ENCODE measurements at places on chromosomes 5 and 9.

DNA sequence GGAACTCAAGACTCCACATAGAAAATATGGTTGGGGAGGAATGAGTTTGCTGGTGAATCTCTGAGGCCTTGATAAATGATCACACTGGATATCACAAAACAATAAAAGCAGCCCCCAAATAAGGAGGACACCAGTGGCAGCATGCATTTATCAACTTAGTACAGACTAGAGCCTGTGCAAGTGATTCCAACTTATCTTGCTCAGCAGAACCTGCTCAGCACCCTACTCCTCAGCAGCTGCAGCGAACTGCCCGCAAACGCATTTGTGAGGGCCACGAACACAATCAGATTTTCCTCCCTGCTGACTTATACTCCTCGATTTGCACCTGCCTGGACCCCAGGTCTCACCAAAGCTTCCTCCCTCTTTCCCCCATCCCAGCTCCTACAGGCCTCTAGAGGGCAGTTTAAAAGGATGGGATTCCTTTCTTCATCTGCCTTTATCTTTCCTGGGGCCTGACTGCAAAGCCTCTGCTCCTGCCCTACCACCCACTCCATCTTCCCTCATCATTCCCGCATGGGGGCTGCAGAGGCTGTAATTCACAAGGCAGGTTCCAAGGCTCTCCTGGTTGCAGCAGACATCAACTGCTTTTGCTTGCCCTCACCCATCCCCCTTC, 41.2 kb downstream of the ANKS6 start:
- no peak for DNase-seq

DNA sequence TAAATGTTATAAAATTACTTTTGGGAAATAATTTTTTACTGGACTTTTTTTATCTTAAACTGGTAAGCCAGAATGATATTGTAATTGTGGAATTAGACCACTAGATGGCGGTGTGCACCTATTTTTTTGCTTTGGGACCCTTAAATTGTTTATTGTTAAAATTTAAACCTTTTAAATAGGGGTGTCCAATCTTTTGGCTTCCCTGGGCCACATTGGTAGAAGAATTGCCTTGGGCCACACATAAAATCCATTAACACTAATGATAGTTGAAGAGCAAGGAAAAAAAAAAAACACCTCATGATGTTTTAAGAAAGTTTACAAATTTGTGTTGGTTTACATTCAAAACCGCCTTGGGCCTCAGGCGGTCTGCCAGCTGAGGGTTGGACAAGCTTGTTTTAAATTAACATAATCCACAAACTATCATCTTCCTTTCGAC, 28.4 kb upstream of the GADD45G start:
- DNase-seq = no peak

- no peak for DNase-seq
Observed at GRCh38 chr9:71781391-71781790, 13.1 kb upstream of the CEMIP2 start.

DNA sequence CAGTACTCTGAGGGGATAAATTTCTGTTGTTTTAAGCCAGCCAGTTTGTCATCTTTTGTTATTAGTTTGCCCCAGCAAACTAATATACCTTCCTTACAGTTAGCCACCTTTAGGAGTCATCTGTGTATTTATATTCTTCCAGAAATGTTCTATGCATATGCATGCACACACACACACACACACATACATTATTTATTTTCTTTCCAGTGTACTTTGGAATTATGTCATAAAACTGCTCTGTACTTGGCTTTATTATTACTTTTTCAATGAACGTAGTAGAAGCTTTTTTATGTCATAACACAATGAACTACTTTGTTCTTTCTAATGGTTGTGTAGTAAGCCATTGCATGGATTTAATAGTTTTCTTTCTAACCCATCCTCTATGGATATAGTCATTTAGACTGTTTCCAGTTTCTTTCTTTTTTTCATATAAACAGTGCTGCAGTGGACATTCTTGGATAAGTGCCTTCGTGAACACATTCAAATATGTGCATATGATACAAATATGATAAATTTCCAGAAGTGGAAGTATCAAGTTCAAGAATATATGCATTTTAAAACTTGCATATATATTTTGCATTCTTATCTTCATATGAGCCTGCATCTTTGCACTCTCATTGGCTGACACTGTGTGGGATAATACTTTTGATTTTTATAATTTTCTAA, 26.6 kb upstream of the DAB2 start:
- DNase-seq = no peak
